Esophagus muscularis mucosa (tissue), 4 donors: ENCODE measurements at places on chromosomes 12 and 14.
A peak's percentile ranks its signal among the peaks of the same experiment; 100 is the strongest.

- no peak for DNase-seq
These were observed 213.1 kb downstream of the PTPRO start for GRCh38 chr12:15535352-15535781.

DNA sequence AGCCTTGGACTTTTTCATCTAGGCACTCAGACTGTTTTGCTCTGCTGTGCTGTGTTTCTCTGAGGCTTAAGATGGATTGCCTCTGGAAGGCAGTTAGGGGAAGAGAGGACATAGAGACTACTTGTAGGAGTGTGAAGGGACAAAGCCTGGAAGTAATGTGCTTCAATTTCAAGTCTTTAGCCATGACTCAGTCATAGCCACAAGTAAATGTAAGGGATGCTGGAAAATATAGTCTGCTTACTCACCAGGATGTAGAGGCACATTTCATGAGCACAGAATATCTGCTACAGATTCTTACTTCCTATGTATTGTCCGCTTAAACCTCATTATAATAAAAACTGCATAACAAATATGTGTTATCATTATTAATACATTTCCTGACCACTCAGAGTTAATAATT, 794.3 kb upstream of the NOVA1 start:
- DNase-seq = no peak

GRCh38 chr12:29282031-29282816, 98.7 kb downstream of the ERGIC2 start:
- DNase-seq = no peak

GRCh38 chr14:58607952-58608317, 29.8 kb upstream of the DACT1 start:
- no peak for DNase-seq

DNA sequence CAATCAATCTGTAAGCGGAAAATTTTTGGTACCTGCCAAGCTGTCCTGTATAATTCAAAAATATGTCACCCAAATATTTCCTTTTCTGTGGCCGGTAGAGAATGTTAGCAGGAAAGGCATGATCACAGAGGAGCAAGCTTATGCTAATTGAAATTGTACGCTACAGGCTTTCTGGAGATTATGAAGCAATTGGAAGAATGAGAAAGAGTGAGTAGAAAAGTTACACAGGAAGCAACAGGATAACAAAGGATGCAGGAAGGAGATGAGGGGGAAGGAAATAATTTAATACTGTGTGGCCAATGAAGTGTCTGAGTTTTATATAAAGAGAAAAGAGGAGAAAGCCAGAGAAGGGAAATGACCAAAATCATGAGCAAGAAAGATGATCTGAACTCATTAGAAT, 627.2 kb upstream of the STXBP6 start:
- DNase-seq = no peak

DNA sequence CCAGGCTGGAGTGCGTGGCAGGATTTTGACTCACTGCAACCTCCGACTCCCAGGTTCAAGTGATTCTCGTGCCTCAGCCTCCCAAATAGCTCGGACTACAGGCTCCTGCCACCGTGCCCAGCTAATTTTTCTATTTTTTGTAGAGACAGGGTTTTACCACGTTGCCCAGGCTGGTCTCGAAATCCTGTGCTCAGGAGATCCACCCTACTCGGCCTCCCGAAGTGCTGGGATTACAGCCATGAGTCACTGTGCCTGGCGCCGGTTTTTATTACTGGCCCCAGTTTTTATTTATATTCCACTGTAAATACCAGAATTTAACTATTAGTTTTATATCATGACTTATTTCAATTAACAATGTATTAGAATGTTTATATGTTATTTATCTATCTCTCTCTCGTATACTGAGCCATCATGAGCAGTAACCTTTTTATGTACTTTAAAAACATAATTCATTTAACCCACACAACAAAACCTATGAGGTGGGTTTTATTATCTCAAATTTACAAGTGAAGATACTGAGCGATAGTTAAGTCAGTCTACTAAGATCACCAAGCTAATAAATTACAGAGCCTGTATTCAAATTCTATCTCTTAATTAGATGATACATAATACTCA, 47.8 kb downstream of the HECTD1 start:
- DNase-seq = no peak

GRCh38 chr12:69948851-69949250, 123.8 kb downstream of the MYRFL start:
- no peak for DNase-seq

GRCh38 chr14:68956724-68957123, 22.4 kb downstream of the ACTN1 start:
- DNase-seq = no peak

DNA sequence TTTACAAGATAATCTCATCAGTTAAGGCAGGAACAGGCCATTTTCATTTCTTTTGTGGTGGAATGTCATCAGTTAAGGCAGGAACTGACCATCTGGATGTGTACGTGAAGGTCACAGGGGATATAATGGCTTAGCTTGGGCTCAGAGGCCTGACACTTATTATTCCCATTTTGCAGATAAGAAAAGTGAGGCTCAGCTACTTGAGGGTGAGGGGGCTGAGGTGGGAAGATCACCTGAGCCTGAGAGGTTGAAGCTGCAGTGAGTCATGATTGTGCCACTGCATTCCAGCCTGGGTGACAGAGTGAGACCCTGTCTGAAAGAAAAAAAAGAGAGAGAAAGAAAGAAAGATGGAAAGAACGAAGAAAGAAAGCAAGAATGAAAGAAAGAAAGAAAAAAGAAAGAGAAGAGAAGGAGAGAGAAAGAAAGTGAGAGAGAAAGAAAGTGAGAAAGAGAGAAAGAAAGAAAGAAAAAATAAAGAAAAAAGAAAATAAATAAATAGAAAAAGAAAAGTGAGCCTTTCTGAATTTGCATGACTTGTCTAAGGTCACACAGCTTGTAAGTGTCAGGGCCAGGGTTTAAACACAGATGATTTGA, 142.0 kb downstream of the TMEM30B start:
- DNase-seq = no peak

DNA sequence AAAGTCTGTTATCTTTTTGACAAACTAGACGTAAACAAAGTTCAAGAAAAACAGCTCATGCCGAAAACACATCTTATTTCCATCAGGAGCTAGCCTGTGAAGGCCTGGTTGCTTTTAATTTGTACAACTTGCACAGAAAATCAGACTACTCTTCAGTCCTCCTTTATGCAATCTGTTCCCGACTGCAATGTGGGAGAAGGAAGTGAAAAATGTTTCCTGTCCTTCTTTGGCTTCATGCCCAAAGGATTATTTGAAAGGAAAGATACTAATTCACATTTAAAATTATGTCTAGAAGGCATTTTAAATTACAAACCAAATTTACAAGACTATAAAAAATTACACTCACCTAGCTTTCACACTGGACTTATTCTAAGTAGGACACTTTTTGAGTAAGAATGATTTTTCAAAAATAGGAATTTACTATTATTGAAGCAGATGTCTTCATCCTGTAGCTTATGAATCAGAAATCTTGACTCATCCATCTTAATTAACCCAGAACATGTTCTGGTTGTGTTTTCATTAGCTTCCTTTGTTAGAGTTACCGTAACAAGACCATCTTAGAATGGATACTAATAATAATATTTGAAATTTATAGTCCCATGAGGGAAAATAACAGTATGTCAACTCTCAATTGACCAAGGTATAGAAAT, 272.6 kb downstream of the PRKD1 start:
- DNase-seq = no peak

- DNase-seq = no peak
These were observed 463.2 kb upstream of the MGAT4C start for GRCh38 chr12:86719381-86719780.

GRCh38 chr12:6768990-6769389, 2.8 kb downstream of the PTMS start:
- DNase-seq = no peak

DNA sequence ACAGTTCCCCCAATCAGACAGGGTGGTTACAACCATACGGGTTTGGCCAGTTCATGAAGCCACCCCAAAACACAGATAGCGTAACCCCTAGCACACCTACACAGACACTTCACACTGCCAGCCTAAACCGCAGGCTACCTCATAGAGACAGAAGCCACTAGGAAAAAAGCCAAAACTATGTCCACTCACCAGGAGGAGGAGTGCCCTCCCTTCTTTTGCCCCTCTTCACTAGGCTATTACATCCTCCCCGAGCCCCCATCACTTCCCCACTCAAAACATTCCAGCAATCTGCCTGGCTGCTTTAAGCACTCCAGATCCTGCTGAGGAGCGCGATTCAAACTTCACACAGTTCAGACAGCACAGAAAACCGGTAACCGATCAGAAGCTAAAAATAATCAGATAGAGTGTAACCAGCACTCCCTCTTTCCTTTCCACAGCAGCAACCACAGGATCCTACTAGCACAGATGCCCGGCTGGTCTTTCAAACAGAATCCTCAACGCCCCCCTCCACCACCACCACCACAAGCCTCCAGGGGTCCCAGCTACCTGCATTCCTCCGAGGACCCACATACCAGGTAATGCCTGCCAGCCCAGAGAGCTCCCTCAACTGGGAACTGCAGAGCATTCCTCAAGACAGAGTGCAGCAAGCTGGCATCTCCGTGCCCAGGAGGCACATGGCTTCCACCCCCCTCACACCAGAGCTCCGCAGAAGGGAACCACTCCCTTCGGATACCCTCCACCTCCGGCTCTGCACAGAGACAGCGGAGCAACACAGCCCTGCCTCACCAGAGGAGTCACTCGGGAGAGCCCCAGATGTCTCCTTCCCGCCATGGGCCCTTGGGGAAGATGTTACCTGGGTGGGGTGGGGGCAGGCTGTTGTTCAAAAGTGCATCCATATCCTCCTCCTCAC, 1.5 kb downstream of the CHD4 start:
- no peak for DNase-seq

DNA sequence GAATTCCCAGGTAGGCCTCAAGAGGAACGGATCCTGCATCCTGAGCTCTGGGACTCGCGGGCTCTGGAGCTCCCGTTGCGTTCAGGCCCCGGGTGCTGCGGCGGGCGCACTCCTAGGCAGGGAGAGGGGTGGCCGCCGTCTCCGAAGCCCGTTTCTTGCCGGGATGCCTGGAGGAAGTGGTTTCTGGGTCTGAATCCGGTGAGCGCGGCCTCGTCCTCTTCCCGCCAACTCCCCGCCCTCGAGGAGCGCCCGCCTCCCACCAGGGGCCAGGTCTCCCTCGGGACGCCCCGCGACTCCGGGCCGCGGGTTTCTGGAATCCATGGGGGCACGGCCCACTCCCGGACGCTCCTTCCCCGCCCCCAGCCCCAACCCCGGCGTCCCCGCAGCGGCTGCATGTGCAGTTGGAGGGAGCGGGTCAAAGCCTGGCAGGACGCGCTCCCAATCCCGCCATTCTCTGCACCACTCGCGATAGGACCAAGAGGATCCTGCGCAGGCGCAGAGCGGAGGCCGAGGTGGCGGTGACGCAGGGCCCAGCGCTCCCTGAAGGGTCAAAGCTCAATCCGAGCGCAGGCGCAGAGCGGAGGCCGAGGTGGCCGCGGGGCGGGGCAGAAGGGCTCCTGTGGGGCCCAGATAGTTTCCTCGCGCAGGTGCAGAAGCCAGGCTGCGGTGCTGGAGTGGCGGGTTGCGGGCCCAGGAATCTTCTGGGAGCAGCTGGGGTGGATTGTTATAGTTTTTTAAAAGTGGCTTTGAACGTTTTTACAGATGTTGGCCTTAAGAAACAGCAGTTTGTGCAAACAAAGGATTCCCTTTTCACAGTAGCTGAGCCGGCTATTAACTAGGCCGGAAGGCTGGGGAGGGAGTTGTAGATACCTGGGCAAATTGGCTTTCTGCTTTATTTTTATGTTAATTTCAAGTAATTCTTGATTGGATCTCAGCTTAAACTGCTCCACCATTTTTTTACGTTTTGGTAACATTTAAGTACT, 796.4 kb downstream of the AACS start:
- DNase-seq = no peak

GRCh38 chr12:104958805-104959334, 780 bp upstream of the SLC41A2 start:
- DNase-seq = no peak

GRCh38 chr12:108679106-108679681, 45.5 kb upstream of the SELPLG start:
- peak; percentile 3 for DNase-seq

DNA sequence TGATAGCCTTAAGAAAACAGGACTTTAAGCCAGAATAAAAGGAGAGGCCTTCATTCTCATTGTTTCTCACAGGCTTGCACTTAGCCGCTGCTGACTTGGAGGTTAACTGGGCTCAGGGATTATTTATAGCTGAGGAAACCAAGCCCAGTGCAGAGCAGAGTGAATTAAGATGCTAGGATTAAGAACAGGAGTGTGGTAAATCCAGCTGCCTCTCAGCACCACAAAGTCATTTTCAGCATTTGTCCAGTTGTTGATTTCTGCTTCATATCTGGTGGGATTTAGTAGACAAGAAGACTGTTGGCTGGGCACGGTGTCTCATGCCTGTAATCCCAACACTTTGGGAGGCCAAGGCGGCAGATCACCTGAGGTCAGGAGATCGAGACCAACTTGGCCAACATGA, 14.3 kb upstream of the KRT73 start:
- no peak for DNase-seq

GRCh38 chr12:503111-503761, 43.5 kb downstream of the B4GALNT3 start:
- DNase-seq = no peak

DNA sequence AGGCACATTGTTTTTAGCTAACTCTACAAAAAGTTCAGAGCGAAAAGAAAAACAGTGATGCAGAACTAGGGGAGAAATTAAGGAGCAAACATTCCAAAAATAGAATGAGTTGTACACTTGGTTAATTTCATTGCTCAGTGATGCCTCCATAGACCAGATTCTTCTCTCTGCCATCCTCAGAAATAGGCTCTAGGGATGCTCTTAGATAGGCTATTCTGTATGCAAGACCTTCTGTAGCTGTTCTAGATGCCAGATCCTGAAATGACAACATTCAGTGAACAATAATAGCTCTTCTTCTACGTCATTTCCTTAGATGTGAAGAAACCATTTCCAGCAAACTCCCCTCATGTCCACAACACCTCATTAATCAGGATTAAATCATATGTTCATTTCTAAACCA, 466.3 kb downstream of the DIO2 start:
- no peak for DNase-seq

GRCh38 chr14:58846682-58847465, 209.1 kb downstream of the DACT1 start:
- DNase-seq = no peak

DNA sequence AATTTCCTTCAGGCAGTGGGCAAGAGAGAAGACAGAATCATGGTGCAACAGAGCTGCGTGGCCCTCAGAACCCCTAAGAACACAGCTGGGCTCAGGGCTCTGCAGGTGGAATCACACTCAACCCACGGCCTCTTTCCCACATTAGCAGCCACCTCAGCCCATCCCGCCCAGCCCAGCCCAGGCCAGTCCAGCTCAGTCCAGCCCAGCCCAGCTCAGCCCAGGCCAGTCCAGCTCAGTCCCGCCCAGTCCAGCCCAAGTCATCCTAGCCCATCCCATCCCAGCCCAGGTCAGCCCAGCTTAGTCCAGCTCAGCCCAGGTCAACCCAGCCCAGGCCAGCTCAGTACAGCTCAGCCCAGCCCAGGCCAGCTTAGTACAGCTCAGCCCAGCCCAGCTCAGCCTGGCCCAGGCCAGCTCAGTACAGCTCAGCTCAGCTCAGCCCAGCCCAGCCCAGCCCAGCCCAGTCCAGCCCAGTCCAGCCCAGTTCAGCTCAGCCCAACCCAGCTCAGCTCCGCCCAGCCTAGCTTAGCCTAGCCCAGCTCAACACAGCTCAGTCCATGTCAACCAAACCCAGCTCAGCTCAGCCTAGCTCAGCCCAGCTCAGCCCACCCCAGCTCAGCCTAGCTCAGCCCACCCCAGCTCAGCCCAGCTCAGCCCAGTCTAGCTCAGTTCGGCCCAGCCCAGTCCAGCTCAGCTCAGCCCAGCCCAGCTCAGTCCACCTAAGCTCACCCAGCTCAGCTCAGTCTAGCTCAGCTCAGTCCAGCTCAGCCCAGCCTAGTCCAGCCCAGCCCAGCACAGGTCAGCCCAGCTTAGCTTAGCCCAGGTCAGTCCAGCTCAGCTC, 183.1 kb downstream of the TMEM121 start:
- DNase-seq = no peak
